ENCODE measurements at places on chromosomes 6 and 20. TPM values are rescaled to one million over a fixed set of nuclear protein-coding genes. Genes with fewer than 3 reads are reported as not detected.

GRCh38 chr6:8539453-8539852 is 104.1 kb upstream of the SLC35B3 start:
- DNase-seq = peak; percentile 7

GRCh38 chr6:26021001-26021349 is 58.4 kb downstream of the TRIM38 start:
- DNase-seq = no peak

The ENPP5 gene
- total RNA-seq = 1.5 TPM

DNA sequence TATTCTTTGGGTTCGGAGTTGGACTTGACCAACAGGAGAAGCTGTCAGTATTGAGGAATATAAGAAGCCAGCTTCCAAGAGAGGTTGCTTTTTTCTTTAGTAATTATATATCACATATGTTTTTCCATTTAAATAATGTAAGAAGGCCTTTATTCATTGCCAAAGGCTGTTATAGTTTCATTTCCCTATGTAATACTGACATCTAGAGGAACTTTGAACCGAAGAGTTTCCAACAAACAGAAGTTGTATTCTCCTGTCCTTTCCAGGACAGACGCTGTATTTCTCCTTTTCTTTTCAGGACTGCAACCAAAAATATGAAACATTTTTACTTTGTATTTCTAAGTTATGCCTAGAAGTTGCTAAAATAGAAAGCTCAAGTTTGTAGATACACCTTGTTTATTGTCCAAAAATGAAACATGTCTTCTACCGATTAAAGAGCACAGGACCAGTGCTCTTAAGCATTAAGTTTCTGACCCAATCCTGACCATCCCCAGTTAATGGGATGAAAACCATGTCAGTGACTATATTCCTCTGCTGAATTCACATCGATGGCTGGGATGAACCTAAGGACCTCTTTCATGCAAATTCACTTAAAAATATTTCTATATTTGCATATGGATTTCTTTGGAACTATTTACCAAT is 55.1 kb downstream of the MYLK4 start:
- DNase-seq = no peak

GRCh38 chr6:169221264-169221663 is 32.4 kb downstream of the THBS2 start:
- no peak for DNase-seq

The ZNF322 gene
- total RNA-seq = 11.5 TPM

DNA sequence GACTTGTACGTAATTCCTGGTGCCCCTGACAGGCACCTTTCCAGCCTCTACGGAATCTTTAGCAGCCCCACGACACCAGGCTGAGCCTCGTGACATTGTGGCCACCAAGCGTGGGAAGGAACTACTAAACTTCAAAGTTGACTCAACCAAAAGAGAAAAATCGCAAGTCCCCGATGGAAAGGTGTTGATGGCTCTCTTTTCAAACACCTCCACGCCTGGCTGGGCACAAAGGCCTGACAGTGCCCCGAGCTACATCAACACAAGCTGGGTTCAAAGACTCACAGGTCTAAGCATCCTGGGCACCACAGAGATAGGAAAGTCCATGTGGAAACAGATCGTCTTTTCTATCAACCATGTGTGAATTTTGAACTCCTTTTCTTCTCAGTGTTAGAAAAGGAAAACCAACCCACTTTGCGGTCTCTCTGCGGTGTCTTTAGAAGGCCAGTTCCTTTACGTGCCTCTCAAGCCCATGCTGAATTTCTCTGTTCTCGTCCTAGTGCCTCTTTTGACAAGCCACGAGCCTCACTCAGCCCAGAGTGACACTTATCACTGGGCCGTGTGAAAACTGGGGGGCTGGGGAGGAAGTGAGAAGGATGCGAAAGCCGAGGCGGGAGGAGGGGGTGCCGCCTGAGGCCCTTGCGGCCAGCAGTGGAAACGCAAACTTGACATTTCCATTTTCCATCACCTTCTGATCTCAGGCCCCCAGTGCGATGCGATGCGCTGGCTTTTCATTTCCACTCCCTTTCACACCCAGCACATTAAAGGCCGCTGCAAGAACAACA is 59.4 kb downstream of the GFOD1 start:
- DNase-seq = no peak

GRCh38 chr20:36336954-36337704 is 31.0 kb downstream of the DLGAP4 start:
- DNase-seq = no peak

GRCh38 chr6:80454197-80454596 is 347.7 kb downstream of the BCKDHB start:
- DNase-seq = peak; percentile 99

GRCh38 chr6:51678905-51679620 is 408.4 kb downstream of the PKHD1 start:
- DNase-seq = no peak

DNA sequence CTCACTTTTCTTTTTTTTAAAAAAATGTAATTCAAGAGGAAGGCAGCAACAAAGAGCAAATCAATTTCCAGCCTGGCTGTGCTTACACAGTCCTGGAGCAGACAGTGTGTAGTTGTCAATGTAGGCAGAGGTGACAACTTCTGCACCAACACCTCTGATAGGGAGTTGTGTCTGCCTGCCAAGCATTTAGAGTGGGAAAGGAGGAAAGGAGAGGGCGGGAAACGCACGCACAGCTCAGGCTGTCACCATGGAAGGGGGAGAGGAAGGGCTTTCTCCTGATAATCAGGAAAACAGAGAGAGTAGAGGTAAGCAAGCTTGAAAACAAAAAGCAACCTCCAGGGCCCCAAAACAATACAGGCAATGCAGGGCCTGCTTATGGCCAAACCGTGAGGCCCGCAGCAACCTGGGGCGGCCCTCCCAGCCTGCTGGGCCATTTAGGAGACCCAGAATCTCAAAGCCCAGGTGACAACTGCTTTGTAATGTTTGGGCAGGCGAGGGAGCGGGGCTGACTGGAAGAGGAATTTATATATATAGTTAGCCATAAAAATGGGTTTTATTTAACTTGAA is 41.5 kb upstream of the GFOD1 start:
- DNase-seq = no peak

- DNase-seq = no peak
These were observed 143.8 kb downstream of the DOK5 start for GRCh38 chr20:54619181-54619580.

DNA sequence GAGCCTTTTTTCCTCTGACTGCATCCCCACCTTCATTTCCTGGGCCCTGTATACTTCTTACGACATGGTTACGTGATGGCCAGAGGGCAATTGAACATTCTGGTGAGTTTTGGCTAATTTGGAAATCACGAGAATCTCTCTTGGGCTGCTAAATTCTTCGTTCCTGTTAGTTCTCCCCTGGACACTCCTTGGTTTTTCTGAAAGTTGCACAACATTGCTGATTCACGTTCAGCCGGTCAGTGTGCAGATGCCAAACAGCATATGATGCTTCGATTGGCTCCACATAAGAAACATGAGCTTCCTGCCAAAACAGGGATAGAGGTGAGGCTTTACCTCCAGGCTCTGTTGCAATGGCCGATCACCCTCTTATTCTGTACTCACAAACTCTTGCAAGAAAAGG is 119.4 kb upstream of the LY86 start:
- no peak for DNase-seq

DNA sequence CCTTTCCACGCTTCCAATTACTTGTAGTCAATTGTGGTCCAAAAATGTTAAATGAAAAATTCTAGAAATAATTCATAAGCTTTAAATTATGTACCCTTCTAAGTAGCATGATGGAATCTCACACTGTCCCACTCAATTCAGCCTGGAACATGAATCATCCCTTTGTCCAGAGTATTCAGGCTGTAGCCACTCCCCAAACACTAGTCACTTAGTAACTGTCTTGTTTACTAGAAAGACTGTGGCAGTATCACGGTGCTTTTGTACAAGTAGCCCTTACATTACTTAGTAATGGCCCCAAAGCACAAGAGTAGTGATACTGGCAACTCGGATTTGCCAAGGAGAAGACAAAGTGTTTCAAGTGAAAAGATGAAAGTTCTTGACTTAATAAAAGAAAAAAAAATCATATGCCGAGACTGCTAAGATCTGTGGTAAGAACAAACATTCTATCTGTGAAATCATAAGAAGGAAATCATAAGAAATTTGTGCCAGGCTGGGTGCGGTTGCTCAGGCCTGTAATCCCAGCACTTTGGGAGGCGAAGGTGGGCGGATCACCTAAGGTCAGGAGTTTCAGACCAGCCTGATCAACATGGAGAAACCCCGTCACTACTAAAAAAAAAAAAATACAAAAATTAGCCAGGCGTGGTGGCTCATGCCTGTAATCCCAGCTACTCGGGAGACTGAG is 168.5 kb upstream of the SIM1 start:
- DNase-seq = peak; percentile 85

The TRERF1 gene
- total RNA-seq = 2.2 TPM

The PTCRA gene
- not detected for total RNA-seq

DNA sequence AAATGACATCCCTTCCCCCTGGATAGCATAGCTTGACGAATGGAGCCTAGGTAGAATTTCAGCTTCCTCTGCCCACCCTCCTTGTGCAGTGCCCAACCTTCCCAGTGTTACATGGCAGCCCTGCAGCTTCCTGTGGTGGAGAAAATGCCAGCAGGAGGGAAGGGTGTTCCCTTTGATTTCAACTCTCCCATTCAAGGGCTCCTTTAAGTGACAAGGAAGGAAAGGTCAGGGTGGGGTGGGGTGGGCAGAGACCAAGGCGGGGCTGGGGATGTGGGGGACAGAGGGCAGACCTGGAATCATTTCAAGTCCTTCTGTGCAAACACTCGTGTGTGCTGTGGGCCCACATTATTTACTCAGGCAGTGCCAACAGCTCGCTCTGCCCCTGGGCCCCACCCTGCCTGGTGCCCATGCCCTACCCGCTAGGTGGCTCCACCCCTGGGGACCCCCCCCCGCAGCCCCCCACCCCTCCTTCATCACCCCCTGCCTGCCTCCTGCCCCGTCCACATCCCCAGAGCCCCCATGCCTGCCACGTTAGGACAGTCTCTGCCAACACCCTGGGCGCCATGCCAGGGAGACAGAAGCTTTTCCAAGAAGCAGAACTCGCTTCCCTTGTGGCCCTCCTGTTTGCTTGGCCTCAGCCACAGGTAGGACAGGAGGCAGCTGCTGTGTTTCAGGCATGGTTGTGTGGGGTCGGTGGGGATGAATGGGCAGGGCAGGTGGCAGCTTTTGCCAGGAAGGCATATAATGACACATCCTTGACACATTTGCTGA is 9.4 kb downstream of the SPDEF start:
- DNase-seq = no peak

The TMC2 gene
- total RNA-seq = not detected

- DNase-seq = no peak
These were observed 7.8 kb upstream of the TRIM38 start for GRCh38 chr6:25954756-25955155.

- DNase-seq = no peak
These were observed 273.2 kb downstream of the CDC5L start for GRCh38 chr6:44660561-44661220.

DNA sequence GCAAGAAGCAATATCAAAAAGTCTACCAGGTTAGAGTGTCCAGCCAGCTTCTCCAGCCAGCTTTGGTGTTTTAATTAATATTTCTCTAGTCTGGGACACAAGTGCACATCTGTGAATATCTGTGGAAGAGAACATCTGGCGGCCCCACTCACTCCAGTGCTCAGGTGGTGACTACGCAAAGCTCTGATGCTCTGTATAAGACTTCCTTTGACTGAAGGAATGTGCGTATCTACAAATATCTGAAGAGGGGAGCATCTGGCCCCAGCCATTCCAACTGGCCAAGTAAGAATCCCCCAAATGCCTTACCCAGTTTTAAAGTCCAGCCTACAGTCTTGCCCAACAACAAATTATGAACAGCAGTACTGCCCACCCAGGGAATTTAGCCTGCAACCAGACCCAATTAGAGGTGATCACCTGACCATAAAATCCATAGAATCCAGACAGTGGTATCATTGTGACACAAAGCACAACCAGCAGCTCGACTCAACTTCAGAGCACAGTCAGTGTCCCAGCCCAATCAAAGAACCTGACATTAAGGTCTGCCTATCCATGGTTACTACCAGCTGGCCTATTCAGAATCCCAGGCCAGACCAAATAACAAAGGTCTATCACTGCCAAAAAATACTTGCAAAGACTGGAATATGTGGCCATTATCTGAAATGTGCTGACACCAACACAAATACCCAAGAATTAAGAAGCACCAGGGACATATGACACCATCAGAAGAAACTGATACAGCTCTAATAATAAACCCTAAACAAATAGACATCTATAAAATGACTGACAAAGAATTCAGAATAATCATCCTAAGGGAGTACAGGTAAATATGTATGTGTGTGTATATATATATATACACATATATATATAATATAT is 76.1 kb upstream of the MANEA start:
- no peak for DNase-seq

The ANGPT4 gene
- total RNA-seq = not detected

The LGSN gene
- total RNA-seq = not detected

DNA sequence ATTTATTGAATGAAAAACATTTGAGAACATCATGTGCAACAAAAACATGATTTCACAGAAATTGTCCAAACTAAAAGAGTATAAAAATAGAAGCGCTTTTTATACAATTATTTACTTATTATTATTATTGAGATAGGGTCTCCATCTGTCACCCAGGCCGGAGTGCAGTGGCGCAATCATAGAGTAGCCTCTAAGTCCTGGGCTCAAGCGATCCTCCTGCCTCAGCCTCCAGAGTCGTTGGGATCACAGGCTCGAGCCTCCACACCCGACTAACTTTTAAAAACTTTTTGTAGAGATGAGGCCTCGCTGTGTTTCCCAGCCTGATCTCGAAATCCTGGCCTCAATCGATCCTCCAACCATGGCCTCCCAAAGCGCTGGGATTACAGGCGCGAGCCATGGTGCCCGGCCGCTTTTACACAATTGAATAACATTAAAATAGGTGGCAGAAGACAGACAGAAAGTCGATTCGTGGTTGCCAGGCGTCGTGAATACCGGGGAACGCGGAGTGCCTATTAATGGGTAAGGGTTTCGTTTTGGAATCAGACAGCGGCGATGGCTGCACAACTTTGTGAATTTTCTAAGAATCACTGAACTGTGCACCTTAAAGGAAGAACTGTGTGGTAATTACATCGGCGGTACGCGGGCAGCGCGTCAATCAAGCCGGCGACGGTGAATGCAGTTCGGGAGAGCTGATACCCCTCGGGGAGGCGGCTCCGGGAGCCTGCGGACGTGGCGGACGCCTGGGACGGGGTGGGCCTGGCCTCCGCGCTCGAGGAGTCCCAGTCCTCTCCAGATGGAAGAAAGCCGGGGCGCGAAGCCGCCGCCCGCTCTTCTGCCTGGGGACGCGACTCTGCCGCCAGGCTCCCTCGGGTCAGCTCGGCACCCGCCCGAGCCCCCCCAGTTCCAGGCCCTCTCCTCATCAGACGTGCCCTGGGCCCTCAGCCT is 807 bp downstream of the TBC1D20 start:
- DNase-seq = no peak

DNA sequence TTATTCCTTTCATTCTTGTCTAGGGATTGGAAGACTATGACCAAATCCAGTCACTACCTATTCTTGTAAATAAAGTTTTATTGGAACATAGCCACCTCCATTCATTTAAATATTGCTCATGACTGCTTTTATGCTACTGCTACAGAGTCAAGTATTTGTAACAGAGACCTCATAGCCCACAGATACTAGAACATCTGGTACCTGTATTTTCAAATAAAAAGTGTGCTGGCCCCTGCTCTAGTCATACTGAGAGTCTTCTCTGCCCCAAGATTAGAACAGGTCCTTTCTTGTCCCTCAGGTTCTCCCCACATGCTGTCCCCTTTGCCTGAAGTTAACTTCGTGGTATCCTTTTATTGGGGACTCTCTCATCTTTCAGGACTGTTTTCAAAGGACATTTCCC is 422.3 kb downstream of the CBLN4 start:
- no peak for DNase-seq

The HAO1 gene
- not detected for total RNA-seq

The SYTL3 gene
- total RNA-seq = 11.0 TPM

- DNase-seq = no peak
These were observed 6.5 kb upstream of the C6orf136 start for GRCh38 chr6:30640481-30640880.

The PRND gene
- not detected for total RNA-seq

All from epithelial cell of proximal tubule (primary cell).